ENCODE measurements at places on chromosomes 5 and 9.

GRCh38 chr5:171667341-171668096 lies 118.1 kb upstream of the SMIM23 start:
- DNase-seq, result no peak

DNA sequence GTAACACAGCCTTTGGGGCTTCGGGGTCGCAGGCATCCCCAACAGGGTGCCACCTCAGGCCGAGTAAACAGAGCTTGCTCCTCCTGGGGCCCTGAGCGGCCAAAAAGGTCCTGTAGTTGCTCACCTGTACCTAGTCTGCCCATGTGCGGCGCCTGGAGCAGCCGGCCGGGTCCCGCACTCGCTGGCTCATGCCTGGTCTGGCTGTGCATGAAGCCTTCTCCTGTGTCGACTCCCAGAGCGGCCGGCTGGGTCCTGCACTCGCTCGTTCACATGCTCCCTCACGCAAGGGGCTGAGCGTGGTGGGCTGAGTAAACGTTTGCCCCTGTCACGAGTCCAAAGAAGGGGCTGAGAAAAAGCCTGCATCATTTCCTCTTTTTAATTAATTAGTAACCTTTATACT lies 162.4 kb upstream of the TUT7 start:
- DNase-seq, result no peak

GRCh38 chr9:5485378-5486085 lies 24.8 kb upstream of the PDCD1LG2 start:
- DNase-seq, result no peak

DNA sequence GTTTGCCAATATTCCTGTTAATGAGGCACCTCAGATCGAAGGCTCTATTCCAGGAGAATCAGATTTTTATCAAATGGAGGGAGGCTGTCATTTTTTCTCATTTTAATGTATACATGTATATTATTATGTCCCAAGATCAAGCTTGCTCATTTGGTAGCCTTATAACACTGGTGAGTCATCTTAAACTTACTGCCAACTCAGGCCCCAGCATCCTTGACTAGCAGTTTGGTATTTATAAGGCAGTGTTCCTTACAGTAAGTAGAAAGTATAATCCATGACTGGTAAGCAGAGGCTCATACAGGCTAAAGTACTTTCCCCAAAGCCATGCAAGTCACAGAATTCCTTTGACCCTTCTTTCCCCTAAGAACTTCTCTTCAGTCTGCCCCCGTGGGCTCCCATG lies 90.7 kb upstream of the NR3C1 start:
- peak; percentile 31 for DNase-seq

DNA sequence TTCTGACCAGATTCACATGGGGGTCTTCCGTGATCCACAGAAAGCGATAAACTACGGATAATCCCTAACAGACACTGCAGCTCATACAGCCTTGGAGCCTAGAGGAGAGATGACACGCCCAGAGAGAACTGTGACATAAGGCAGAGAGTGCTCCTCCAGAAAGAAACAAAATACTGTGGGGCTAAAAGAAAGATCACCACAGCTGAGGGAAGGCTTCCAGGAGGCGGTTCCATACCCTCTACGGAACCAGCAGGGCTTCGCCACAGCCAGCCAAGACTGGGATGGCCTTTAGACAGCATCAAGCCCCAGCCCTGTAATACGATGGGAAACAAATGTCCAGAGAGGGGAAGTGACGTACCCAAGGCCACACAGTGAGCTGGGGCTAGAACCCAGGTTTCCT lies 19.3 kb downstream of the GPX3 start:
- no peak for DNase-seq

DNA sequence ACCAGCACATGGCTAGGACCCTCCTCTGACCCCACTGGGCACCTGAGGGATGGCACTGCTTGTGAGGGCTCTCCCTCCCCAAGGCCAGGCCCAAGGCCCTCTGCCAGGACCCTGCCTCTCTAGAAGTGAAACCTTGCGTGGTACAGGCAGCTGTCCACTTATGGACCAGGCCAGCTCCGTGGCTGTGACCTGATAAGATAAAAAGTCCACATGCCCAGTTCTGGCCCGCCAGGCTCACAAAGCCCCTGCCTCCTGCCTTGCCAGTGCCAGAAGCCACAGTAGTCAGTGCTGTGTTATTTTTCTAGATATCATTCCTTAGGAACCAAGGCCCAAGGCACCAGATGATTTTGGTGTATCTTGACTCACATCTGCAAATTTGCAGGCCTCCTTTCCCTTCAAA lies 14.0 kb upstream of the SPATA31E1 start:
- DNase-seq, result no peak

- no peak for DNase-seq
Measured at GRCh38 chr5:13919087-13919486, 25.4 kb downstream of the DNAH5 start.

- DNase-seq, result no peak
Measured at GRCh38 chr5:57491369-57491965, 8.9 kb upstream of the ACTBL2 start.

GRCh38 chr5:159171274-159171673 lies 38.1 kb downstream of the RNF145 start:
- no peak for DNase-seq

- no peak for DNase-seq
Measured at GRCh38 chr9:104429031-104429546, 75.0 kb upstream of the OR13F1 start.

- no peak for DNase-seq
Measured at GRCh38 chr5:175447571-175447970, 3.6 kb upstream of the DRD1 start.

- no peak for DNase-seq
Measured at GRCh38 chr9:3458806-3459475, 66.9 kb downstream of the RFX3 start.

DNA sequence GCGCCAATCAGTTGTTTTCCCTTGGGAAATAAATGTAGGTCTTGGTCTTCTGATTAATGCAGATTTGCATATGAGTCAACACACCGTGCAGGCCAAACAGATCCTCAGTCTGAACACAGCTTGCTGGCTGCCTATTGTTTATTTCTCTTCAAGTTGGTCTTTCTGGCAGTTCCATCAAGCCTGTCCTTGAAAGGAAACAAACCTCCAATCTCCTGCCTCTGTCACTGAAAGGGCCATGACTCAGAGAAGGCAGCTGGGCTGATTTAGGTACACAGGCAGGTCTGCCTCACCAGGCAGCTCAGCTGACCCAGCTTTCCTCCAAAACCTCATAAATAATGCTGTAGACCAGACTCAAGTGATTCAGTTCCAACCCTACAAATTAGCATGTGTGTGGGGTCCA lies 175.9 kb downstream of the MAN2A1 start:
- DNase-seq, result peak; percentile 77

- DNase-seq, result no peak
Measured at GRCh38 chr5:171469326-171469725, 49.9 kb downstream of the FGF18 start.

GRCh38 chr5:149153193-149153750 lies 12.0 kb downstream of the ABLIM3 start:
- DNase-seq, result no peak

DNA sequence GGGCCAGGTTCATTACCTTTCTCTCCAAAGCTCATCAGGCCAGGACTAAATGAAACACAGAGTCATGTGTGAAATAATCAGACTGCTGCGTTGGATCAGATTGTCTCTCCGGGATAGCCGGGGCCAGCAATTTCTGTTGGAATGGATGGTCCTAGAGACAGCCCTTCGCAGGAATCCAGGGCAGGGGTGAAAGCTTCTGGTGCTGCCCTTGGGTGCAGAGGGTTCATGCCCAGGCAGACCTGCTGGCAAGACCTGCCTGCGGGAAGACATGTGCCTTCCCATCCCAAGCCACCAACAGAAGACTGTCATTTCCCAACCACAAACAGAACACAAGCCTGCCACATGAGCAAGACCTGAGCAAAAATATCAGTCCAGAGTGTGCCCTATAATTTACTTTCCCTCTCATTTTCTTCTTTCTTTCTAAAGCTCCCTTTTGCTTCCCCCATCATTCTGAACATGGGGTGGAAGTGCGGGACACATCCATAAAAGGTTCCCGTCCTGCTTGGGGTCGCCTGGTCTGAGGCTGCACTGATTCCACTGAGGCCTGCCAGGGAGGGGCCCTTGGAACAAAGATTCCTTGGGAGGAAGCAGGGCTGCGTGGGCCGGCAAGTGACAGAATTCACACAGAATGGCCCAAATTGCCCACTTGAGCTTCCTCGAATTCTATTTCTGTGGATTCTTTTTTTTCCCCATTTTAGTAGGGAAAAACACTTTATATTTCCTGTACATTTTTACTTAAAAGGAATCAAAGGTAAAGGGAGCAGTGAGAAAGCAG lies 57.3 kb downstream of the UBE2QL1 start:
- DNase-seq, result no peak

DNA sequence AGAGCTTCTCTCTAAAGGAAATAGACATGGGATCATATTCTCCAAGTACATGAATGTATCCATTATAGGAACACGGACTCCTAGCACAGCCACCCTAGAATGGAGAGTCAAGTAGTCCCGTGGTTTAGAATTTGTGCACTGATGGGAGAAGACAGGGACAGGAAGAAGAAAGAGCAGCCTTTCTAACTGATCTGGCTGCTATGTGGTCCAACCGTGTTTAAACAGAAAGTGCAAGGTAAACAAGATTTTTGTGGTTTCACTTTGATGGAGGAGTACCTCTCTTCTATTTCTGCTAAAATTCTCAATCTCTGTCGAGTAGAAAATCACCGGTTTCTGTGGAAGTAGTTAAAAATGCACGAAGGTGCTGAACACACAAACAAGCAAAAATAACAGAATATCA lies 171.3 kb downstream of the ST8SIA4 start:
- DNase-seq, result no peak

DNA sequence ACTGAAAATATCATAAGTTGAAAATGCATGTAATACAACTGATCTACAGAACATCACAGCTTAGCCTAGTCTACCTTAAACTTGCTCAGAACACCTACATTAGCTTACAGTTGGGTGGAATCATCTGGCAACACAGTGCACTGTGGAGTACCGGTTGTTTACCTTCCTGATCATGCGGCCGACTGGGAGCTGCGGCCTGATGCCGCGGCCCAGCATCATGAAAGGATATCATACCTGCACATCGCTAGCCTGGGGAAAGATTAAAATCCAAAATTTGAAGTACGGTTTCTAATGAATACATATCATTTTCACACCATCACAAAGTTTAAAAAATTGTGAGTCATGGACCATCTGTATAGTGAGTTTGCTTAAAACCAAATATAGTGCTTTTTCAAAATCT lies 1.8 kb downstream of the HACD4 start:
- no peak for DNase-seq

- DNase-seq, result no peak
Measured at GRCh38 chr9:12988258-12988657, 213.4 kb downstream of the LURAP1L start.

GRCh38 chr5:52886206-52886605 lies 98.5 kb downstream of the ITGA1 start:
- DNase-seq, result no peak
